Activated naive CD4-positive, alpha-beta T cell (primary cell): ENCODE measurements at places on chromosomes 12 and 14.

DNA sequence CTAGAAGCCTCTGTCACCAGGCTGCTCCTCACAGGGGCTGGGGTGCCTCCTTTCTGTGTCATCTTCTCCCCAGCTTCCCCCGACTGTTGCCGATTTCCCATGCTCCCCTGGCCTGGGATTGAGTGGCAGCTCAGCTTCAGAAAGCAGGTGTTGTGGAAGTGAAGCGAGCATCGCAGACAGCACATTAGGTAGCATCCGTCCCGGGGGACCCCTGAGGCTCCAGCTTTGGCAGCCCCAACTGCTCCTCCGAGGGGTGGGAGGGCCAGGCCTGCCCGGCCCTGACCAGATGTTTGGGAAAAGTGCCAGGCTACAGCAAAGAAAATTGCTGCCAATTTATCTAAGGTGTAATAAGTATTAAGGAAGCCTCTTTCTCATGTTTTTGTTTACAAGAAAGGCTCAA is 1045.6 kb downstream of the BCL11B start:
- DNase-seq = no peak

GRCh38 chr12:59736786-59737185 is 141.0 kb downstream of the SLC16A7 start:
- DNase-seq = no peak

DNA sequence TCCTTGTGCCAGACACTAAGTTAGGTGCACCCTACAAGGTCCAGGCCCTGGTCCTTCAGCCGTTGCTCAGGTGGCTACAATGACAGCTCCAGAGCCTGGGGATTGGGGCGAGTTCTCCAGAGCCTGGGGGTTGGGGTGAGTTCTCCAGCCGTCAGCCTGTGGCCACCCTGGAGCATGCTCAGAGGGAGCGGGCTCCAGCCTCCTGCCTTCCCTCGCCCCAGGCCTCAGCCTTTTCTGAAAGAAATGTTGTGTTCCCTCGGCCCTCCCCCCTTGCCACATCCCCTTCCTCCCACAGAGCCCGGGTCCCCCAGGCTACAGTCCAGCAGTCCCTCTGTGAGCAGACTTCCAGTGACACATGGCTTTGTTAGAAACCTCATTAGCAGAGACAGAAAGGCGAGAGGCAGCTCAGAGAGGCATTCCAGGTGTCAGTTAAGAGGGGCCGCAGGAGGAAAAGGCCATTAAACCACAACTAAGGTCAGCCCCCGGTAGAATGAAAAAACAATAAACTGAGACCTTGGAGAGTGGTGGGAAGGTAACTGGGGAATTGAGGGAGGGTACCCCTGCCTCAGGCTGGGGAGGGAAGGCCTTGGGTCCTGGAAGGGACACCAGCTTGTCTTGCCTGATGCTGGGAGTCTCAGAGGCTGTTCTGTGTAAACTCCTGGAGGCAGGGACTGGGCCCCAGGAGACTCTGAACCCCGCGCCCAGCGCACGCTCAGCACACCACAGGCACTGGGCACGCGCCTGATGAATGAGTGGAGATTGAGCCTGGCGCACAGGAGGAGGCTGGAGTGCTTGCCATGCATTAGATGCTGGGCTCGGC is 23.1 kb upstream of the COL2A1 start:
- no peak for DNase-seq

DNA sequence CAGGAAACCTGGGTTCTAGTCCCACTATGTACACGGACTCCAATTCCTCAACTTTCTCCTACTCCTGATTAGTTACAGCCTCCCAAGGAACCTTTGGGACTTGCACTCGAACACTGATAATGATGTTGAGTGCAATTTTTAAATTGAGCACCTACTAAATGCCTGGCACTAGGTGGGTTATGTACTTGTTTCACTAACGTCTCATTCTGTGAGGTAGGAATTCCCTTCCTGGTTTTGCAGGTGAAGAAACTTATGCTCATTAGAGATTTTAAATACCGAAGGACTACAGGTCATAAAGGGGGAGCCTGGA is 536 bp downstream of the PARPBP start:
- DNase-seq = no peak

DNA sequence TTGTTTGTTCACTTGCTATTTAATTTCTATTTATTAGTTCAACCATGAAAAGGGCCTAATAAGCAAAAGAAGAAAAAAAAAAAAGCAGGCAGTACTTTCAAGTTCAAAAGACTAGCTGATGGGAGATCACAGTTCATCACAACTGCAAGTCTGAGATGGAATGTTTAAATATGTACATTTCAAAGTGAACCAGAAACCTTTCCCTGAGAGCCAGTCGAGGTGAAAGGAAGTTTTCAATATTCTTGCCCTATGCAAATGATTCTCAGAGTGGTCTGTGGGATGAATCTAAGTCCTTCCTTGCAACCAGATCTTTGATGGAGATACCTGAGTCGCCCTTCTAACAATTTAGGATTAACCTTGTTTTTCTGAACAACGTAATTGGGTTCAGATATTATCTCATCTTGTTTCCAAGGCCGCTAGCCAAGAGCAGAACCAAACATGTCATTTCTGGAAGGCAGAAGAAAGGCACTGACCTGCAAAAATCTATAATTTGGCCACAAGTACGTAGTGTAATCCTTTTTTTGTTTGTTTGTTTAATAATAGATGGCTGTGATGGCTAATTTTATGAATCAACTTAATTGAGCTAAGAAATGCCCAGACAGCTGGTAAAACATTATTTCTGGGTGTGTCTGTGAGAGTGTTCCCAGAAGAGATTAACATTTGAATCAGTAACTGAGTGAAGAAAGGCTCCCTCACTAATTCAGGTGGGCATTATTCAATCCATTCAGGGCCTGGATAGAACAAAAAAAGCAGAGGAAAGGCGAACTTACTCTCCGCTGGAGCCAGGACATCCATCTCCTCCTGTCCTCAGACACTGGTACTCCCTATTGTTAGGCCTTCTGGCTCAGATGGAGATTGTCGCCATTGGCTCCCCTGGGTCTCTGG is 171.1 kb upstream of the TMPO start:
- DNase-seq = no peak
